BJ (cell line): ENCODE measurements at places on chromosomes 5 and 9.
A peak's percentile ranks its signal among the peaks of the same experiment; 100 is the strongest.

DNA sequence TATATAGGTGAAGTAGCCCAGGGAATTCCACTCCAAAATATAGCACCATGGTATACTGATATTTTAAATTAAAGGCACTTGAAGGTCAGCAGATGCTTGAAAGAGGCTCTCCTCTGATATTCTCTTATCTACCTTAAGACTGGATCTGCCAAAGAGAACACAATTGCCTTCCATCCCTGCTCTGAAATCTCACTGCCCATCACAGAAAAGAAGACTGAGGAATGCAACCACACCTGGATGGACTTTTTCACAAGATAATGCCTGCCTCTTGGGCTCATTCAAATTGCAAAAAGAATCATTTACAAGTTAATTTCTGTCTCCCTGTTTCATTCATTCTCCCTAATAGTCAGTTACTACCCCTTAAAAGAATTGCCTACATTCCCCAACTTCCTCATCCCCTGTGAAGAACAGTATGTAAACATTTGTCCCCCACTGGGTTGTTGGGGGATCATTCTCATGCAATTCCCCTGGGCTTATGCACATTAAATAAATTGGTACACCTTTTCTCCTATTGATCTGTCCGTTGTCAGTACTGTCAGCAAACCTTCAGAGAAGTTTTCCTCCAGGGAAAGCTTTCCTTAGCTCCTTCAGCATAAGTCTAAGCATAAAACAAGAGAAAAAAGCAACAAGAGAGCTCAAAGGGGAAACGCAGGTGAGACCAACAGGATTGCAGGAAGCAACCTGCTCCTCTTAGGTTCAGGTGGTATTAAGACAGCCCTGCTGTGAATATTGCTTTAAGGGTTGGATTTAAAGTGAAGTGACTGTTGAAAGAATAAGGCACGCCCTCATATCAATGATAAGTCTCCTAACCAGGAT lies 171.4 kb upstream of the SLC30A5 start:
- DNase-seq, result no peak

DNA sequence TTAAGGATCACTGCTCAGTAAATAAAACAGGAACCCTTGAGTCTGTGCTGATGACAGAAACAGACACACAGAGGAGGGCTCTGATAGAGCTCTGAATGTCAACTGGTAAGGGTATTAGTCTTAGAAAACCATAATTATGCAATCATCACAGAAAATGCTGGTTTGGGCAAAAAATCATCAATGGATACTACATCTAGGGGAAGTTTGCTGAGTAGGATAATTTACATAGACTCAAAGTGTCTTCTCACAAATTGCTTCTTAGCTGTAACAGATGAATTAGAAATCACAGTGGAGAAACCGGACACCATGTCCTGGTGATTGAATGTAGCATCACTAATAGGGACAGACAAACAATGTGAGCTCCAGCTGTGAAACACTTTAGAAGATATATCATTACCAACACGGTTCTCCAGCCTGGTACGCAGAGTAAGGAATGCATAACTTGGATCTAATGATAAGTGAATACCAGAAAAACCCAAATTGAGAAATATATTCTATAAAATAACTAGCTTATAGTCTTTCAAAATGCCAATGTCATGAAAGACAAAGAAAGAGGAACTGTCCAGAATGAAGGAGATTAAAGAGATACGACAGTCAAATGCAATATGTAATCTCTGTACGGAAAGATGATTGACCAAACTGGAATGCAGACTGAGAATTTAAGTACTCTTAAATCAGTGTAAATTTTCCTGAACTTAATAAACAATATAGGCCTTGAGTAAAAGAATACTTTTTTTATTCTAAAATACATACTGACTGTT lies 17.3 kb downstream of the CHD1 start:
- DNase-seq, result no peak

- no peak for DNase-seq
Observed at GRCh38 chr9:113899205-113899604, 23.1 kb downstream of the ZNF618 start.

- DNase-seq, result no peak
Observed at GRCh38 chr9:137969685-137970084, 92.1 kb downstream of the CACNA1B start.

GRCh38 chr5:148911386-148911785 lies 85.0 kb downstream of the ADRB2 start:
- DNase-seq, result no peak

DNA sequence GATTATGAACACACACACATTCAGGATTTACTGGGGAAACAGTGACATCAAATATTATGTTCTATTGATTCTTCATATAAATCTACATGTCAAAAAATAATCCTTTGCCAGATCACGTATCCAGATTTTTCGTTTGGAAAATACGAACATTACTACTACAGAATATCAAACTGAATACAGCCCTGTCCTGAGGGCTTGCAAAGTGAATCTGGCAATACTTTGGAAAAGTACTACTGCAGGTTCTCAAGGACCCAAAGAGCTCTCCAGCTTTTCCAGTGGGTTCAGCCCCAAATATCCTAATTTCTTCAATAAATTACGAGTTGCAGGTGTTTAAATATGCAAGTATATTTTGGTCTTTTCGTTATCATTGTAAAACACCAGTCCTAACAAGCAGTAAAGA lies 411 bp upstream of the NDUFS4 start:
- no peak for DNase-seq

DNA sequence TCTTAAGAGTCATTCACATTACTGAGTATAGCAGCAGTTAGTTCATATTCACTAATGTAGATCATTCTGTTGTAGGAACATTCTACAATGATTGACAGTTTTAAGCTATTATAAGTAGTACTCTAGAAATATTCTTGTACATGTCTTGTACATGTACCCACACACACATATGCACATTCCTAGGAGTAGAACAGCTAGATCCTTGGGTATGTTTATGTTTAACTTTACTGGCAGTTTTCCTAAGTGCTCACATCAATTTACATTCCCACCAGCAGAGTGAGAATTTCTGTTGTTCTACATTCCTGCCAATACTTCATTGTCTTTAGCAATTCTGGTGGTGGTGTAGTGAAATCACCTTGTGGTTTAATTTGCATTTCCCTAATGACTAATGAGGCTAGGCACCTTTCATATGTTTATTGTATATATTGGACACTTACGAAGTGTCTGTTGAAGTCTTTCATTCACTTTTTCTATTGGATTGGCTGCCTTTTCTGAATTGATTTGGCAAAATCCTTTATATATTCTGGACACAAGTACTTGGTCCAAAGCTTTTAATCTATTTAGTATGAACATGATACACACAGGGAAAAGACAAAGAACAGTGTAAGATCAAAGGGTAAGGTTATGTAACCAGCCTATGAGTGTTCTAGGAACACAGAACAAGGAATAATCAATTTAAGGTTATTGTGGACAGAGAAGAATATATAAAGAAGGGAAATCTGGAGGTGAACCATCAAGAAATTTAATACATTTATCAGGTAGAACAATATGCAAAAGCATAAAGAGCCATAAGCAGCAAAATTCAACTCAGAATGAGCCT lies 95.6 kb downstream of the MLLT3 start:
- DNase-seq, result no peak

DNA sequence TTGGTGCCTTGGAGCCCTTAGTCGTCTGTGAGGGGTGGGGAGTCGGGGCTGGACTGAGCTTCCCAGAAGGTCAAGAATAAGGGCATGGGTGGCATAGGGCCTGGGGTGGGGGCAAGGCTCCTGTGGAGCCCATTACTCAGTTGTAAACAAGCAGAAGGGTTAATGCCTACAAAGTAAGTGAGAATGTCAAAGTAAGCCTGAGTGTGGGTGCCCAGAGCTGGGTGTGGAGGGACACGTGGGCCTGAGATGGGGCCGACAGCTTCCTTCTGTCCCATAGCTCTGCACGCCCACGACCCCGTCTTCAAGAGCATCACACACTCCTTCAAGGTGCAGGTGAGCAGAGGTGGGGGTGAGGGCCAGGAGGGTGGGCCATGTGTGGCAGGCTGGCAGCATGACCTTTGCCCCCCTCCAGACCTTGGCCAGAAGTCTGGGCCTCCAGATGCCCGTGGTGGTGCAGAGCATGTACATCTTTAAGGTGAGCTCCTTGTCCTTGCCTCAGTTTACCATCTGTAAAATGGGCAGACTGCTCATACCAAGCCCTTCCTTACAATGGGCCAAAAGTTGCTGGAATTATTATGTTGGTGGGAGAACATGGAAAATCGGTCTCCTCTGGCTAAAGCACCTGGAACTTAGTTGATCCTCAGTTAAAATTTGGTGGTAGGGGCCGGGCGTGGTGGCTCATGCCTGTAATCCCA lies 11.1 kb downstream of the DOLK start:
- no peak for DNase-seq

- no peak for DNase-seq
Observed at GRCh38 chr9:2174306-2174705, 159.2 kb downstream of the SMARCA2 start.

GRCh38 chr9:133876144-133876543 lies 116.0 kb downstream of the VAV2 start:
- DNase-seq, result no peak

- no peak for DNase-seq
Observed at GRCh38 chr9:2363138-2363745, 258.3 kb upstream of the VLDLR start.

- DNase-seq, result no peak
Observed at GRCh38 chr5:10562201-10563109, 1.4 kb upstream of the ANKRD33B start.

- DNase-seq, result no peak
Observed at GRCh38 chr5:2185646-2186471, 303.1 kb upstream of the IRX4 start.

DNA sequence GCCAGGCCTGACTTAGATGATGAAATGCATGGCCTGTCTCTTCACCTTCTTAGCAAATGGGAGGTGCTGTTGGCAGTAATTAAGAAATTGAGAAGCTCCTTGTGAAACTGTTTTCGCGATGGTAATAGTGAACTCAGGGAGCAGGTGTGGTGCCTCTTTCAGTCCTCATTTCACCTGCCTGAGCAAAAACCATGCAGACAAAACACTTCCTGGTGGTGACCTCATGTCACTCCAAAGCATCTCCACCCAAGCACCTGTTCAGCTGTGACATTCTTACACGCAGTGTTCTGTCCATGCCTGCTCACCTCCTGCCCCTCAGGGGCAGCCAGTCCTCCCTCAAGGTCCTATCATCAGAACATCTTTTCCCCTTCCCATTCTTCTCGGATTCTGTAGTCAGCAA lies 146.5 kb downstream of the CD180 start:
- DNase-seq, result no peak

DNA sequence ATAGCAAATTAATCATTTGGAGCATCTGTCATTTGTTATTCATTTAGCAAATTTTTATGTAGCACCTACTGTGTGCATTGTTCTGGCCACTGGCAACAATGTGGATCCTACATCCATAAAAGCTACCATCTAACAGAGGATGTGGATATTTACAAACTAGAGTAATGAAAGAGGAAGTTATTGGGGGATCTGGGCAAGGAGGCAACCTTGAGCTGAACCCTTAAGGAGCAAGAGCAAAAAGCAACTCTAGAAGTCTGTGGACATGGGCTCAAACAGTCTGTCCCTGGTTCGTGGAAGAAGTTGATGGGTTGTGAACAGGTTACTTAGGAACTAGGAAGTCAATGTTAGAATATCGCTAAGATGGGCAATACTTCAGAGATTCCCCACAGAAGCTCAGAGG lies 259.9 kb downstream of the SYK start:
- DNase-seq, result no peak

- DNase-seq, result no peak
Observed at GRCh38 chr5:4189317-4189716, 593.7 kb downstream of the IRX1 start.

DNA sequence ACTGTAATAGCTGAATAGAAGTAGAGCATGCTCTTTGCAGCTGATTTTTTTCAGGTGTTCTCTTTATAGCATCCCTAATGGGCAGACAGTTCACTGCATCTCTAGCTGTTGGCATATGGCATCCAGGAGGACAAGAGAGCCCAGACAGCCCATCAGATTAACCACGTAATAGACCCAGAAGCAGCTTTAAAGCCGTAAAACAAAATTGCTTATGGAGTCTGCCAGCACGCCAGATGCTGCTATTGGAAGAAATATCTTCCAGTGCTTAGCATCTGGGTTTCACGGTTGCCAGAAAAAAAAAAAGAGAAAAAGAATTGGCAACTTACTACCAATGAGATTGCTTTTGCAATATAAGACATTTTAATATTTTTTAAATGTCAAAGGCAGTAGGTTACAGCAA lies 869.4 kb upstream of the NUDT12 start:
- no peak for DNase-seq

GRCh38 chr9:97629156-97629555 lies 4.0 kb downstream of the TSTD2 start:
- DNase-seq, result no peak

- no peak for DNase-seq
Observed at GRCh38 chr9:73847536-73847935, 649.6 kb upstream of the RORB start.

DNA sequence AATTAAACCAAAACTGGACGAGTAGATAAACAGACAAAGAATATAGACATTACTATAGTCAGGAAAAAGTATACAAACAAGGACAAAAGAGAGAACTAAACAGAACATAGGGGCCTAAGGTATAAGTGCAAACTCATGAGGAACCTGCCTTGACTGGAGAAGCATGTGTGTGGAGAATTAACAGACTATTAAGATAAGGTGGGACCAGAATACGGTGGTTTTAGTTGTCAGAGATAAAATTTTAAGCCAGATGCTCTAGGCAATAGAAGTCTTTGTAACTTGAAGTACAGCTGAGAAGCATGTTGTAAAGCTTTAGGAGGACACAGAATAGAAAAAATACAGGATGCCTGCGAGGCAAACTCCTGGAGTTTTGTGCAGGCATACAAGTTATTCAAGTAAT lies 707.1 kb downstream of the PTPRD start:
- no peak for DNase-seq

- peak; percentile 66 for DNase-seq
Observed at GRCh38 chr5:68730220-68730978, 363.4 kb upstream of the SLC30A5 start.

DNA sequence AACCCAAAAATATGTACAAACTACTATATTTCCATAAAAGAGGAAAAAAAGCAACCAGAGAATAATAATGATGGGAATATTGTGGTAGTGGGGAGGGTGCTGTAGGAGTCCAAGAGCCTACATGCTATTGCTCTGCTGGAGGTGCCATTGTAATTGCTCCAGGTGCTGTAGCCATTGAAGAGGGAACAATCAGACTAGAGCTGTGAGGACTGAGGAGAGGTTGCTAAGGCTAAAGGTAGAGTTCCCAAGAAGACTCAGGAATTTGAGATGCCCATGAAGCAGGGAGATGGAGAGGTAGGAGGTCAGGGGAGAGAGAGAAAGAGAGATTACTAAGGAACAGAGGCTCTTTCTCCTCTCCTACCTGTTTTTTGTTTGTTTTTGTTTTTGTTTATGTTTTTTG lies 394.0 kb downstream of the DMRTA1 start:
- DNase-seq, result no peak

- no peak for DNase-seq
Observed at GRCh38 chr9:137825324-137825989, 52.1 kb upstream of the CACNA1B start.

- DNase-seq, result peak; percentile 98
Observed at GRCh38 chr9:127919253-127919815, 2.5 kb upstream of the ST6GALNAC4 start.
